Right renal cortex interstitium (tissue), 3 donors: ENCODE measurements at places on chromosomes 11 and 22.

- no peak for DNase-seq
Observed at GRCh38 chr11:7665473-7666291, 7.6 kb downstream of the CYB5R2 start.

GRCh38 chr11:10762913-10763421 lies 11.9 kb downstream of the CTR9 start:
- DNase-seq, result no peak

GRCh38 chr11:69859275-69859934 lies 40.2 kb upstream of the FGF3 start:
- no peak for DNase-seq

DNA sequence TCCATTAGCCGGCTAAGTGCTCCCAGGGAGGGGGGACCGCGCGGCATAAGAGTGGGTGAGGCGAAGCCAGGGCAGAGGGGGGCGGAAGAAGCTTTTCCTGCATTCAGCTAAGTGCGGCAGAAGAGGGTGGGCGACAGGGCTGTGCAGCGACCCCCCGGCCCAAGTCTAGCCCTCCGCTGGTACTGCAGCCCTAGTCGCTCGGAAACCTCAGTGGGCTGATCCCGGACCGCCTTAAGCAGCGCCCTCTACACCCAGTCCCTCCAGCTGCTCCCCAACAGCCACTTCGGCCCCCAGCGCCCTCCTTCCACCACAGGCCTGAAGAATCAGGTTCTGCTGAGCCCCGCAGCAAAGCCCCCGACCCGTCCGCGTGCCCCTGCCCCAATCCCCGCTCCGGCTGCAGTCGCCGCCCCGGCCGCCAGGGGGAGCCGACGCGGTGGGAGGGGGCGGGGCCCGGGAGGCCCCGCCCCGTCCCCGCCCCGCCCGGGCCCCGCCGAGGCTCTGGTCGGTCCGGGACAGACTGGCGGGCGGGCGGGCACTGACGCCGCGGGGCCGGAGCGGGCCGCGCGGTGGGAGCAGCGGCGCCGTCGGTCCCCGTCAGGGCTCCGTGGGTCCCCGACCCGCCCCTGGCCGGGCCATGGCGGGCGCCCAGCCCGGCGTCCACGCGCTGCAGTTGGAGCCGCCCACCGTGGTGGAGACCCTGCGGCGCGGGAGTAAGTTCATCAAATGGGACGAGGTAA lies at the start of gene PLCB3:
Gene PLCB3, plus strand, starts transcription at position 515 of the 737 bp plus-strand sequence. Its CDS starts 120 bp downstream, at position 635.
- DNase-seq, result no peak

DNA sequence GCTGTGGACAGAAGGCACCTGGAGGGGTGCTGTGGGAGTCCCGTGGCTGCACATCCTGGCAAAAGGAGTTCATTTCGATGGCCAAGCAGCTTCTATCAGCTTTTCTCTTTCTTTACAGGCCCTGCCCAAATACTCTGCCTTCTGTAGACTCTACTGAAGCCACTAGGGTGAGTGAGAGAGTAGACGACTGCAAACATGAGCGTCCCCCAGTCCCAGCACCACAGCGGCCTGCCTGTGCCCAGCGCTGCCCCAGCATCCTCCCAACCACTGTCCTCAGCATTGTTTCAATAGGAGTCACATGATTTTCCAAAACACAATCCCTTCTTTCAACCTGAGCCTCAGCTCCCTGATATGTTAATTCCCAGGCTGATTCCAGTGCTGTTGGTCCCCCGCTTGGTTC lies 110.0 kb downstream of the KIRREL3 start:
- no peak for DNase-seq

DNA sequence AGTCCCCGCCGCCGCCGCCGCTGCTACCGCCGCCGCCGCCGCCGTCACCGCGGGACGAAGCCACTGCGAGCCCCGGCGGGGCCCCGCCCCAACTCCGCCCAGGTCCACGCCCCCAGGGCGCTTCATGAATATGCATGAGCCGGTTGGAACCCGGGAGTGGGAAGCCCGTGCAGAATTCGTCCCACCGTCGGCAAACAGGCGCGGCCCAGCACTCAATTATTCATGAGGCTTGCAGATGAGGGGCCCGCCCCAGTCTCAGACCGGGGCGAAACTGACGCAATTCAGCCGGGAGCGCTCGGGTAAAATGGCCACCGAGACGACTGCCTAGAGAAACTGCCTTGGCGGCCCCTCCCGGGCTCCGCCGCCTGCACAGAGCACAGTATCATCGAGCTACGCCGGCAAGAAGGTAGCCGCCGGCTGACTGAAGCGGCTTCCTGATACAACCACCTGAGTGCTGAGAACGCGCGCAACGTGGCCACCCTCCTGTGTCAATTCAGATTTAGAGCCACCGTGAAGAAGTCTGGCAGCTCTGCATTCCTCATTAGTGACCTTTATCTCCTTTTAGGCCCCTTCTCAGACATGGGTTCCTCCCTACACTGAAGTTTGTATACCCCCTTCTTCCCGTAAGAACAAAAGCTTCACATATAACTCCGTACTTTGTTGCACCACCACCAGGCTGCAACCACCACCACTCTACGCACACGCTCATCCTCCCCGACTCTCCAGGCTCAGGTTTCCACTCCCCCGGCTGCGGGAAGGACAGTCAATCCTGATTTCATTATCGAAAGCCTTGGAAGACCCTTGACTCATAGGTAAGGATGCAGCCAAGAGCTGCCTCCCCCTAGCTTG lies at the start of gene TNKS1BP1:
Gene TNKS1BP1, minus strand, starts transcription at position 67 of the 849 bp plus-strand sequence. CDS start 3,067 bp downstream, outside the sequence.
- DNase-seq, result peak; percentile 88

DNA sequence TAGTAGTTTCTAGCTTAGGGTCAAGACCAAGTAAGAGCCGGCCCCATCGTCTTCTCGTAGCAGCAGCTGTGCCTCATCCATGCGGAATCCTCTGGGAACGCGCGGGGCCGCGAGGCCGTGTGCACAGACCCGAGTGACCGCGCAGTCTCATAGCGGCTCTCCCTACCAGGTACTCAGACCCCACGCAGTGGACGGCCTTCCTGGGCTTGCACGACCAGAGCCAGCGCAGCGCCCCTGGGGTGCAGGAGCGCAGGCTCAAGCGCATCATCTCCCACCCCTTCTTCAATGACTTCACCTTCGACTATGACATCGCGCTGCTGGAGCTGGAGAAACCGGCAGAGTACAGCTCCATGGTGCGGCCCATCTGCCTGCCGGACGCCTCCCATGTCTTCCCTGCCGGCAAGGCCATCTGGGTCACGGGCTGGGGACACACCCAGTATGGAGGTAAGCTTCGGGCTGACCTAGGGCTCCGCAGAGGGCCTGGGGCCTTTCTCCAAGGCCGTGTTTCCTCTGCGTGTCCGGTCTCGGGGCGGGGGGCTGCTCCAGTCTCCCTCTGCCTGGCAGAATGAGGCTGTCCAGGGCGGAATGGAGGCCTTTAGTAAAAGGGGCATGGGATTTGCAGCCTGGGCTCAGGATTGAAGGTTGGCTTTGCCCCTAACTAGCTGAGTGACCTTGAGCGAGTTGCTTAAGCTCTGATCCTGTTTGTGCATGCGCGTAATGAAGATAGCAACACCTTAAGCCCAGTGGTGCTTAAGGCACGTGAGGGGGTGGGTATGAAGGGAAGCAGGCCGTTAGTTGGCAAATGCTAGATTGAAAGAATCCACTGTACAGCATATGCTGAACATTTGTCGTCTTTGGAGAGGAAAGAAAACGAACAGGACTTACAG lies 48.9 kb downstream of the ST14 start:
- no peak for DNase-seq

DNA sequence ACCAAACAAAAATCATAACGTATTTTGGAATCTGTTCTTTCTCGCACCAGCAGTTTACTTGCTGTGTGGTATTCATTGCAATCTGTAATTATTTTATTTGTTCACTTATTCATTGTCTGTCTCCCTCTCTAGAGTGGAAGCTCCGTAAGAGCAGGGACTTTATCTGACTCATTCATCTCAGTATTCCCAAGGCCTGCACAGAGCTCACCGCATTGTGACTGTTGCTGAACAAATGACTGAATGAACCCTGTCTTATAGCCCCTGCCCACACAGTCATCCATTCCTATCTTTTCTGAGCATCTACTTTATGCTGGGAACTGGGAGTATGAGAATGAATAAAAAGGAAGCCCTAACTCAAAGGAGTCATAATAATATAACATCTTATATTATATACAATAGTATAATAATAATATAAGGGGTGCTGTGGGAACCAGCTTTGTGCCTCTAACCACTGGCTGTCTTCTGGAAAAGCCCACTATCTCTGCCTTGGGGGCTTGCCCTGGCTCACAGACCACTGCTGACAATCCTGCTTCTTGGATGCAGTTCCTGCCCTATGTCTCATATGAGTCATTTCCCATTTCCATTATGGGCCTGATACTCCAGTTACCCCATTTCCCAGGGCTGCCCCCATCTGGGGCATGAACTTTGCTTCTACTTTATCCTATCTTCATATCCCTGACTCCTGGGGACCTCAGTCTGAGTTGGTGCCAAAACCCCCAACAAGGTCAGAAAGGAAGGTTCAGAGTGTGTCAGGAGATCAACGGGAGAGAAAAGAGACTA lies 11.0 kb downstream of the XRRA1 start:
- DNase-seq, result no peak

- no peak for DNase-seq
Observed at GRCh38 chr11:83643115-83643514, 356.9 kb upstream of the CCDC90B start.

DNA sequence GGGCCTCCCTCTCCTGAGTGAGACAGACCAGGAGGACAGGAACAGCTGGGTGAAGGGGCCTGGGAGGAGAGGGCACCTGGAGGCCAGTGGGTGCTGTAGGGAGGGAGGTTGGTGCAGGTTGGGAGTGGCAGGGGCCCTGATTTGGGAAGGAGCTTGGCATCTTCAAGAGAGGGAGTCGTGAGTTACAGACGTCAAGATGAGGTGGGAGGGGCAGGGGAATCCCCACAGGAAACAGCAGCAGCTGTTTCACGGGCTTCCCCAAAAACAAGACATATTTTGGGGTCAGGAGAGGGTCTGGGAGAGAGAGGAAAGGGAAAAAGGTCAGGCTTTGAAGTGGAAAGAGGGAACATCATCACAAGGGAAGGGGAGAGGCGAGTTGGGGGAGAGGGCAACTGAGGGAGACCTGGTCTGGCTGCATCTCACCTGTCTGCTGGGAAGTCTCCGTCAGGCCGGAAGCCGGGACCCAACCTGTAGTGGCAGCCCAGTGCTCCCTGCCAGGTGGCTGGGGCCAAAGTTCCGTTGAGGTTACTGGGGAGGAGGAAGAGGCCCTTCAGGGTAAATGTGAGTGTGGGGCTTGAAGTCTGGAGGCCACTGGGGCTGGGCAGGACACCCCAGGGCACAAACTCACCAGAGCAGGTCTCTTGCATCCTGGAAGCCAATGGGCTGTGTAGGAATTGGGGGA lies 4.4 kb downstream of the NAALADL1 start:
- no peak for DNase-seq

DNA sequence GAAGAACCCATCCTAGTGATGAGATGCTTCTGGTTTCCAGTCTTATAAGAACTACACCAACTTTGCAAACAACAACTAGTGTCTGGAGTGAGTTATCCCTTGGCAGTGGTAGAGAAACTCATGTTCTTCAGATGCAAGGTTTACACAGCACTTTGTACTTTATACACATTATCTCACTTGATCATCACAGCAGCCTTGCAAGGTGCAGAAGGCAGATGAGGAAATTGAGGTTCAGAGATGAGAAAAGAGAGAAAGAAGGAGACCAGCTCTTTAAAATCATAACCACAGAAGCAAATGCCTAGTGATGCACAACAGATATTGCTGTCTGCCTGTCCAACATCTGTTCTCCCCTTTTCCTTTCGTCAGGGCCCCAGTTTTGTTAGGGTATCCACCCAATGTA lies 16.7 kb upstream of the CD44 start:
- no peak for DNase-seq

- DNase-seq, result peak; percentile 70
Observed at GRCh38 chr11:132126973-132127899, 756.8 kb downstream of the NTM start.

GRCh38 chr11:76234416-76235232 lies 28.3 kb upstream of the WNT11 start:
- no peak for DNase-seq

GRCh38 chr11:26688701-26689100 lies 33.2 kb downstream of the SLC5A12 start:
- no peak for DNase-seq

GRCh38 chr11:12377106-12377823 lies at the start of gene PARVA:
TSS of gene PARVA (plus strand) at chr11:12377571. CDS start at chr11:12377648, 77 bp downstream.
- DNase-seq, result no peak
